ENCODE measurements at places on chromosomes 16 and 17.

DNA sequence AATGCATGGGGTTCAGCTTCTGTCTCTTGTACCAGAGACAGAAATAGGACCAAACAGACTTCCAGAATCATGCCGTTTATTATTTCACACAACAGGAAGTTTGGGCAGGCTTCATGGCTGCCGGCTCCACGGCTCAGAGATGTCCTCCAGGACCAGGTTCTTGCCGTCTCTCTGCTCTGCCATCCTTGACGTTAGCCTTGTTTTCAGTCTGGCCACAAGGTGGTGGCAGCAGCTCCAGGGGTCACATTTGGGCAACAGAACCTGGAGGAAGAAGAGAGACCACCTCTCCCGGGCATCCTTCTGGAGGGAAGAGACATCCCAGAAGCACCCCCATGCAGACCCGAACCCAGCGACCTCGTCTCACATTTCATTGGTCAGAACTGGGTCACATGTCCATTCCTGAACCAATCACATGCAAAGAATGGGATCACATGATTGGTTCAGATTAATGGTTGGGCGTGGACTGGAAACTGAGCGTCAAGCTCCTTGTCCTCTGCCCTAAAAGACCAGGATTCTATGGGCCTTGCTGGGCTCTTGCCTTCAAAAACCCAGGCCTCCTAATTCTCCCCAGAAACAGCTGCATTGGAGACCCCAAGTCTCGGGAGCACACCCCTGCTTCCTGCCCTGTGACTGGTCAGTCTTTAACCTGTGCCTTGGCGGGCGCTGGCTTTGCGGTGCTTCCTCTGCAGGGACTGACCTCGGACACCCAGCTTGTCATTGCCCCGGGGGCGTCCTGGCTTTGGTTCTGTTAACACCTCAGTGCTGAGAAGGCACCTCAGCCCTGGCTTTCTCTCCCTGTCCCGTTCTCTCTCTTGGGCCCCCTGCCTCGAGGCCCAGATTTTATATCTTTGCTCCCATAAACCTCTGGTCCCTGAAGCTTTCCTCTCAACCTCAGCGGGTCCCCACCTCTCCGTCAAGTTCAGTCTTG, 63.3 kb downstream of the IRF8 start:
- ATAC-seq = no peak

- ATAC-seq = no peak
Measured at GRCh38 chr17:80949451-80950421, 41.9 kb upstream of the CHMP6 start.

DNA sequence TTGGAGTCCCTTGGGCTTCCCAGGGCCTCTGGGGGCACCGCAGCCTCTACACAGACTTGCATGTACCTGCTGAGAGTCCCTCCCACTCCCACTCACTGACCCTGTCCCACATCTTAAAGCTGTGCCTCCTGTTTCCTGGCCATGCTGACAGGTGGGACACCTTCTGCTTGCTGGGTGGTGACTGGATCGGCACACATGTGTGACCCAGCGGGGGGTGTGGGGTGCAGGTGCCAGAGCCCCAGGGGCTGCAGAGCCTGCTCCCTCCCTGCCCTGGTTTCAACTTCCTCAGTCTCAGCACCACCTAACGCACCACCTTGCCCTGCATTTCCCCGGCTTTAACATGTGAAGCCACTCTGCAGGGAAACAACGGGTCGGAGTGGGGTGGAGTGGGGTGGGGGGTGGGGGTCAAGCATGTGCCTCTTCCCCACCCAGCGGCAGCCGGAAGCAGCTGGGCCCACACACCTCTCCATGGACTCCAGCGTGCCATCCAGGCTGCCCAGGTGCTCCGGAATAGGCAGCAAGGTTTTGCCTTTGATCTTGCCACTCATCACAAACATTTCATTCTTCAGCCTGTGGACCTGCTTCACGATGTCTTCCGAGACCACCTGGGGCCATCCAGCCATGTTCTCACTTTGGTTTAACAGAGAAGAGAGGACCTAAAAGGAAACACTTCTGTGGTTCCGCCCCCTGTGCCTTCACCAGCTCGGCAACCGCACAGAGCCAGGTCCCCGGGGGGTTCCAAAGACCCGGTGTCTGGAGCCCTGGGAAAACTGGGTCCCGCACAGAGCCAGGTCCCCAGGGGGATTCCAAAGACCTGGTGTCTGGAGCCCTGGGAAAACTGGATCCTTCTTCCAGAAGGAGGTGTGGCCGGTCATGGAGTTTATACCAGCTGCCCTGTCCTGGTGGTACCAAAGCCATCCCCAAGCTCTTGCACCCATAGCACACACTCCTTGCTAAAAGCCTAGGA, 4.7 kb downstream of the DNAH17 start:
- no peak for ATAC-seq

GRCh38 chr17:64403881-64404460, 13.3 kb upstream of the PECAM1 start:
- ATAC-seq = no peak

- no peak for ATAC-seq
Measured at GRCh38 chr17:82080048-82080788, 14.6 kb upstream of the DUS1L start.

DNA sequence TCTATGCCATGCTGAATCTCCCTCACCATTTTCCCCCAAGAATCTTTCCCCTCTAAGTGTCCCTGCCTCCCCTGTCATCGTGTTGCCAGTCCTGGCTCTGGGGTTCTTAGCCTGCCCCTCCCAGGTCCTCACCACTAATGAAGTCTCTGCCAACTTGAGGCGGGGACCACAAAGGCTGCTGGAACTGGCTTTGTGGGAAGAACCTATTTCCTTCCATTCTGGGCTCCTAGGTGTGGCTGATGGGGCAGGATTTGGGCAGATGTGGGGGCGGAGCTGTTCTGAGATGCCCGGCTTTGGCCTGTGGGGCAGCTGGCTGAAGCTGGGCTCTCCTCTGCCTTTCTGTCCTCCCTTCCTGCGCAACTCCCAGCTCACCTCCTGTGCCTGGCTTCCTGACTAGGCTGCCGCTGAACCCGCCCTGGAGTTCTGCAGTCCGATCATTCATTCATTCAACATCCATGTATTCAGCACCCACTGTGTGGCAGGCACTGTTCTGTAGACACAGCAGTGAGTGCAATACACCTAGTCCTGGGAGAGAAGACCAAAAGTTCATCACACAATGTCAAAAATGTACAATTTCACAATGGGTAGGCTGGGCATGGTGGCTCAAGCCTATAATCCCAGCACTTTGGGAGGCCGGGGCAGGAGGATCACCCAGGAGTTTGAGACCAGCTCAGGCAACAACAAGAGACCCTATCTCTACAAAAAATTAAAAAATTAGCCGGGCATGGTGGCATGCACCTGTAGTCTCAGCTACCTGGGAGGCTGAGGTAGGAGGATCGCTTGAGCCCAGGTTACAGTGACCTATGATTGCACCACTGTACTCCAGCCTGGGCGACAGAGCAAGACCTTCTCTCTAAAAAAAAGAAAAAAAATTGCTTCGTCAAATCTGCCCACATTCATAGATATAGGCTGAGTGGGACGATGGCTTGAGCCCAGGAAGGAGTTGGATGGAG, 1.9 kb upstream of the SNN start:
- no peak for ATAC-seq

DNA sequence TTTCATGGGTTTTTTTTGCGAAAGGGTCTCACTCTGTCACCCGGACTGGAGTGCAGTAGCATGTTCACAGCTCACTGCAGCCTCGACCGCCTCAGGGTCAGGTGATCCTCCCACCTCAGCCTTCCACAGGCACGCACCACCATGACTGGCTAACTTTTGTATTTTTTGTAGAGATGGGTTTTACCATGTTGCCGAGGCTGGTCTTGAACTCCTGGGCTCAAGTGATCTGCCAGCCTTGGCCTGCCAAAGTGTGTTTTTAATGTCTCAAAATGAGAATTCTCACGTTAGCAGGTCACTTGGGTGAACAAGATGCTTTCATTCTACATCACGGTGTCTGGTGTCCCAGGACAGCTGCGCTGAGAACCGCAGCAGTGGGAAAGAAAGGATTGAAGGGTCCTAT, 3.2 kb downstream of the FBXO31 start:
- no peak for ATAC-seq

GRCh38 chr16:65546353-65546791, 424.5 kb upstream of the CDH11 start:
- ATAC-seq = no peak

GRCh38 chr16:8880839-8881510, 1.2 kb upstream of the LITAFD start:
- ATAC-seq = no peak

- ATAC-seq = peak; percentile 79
Measured at GRCh38 chr16:23072084-23072599, 77.1 kb downstream of the USP31 start.

DNA sequence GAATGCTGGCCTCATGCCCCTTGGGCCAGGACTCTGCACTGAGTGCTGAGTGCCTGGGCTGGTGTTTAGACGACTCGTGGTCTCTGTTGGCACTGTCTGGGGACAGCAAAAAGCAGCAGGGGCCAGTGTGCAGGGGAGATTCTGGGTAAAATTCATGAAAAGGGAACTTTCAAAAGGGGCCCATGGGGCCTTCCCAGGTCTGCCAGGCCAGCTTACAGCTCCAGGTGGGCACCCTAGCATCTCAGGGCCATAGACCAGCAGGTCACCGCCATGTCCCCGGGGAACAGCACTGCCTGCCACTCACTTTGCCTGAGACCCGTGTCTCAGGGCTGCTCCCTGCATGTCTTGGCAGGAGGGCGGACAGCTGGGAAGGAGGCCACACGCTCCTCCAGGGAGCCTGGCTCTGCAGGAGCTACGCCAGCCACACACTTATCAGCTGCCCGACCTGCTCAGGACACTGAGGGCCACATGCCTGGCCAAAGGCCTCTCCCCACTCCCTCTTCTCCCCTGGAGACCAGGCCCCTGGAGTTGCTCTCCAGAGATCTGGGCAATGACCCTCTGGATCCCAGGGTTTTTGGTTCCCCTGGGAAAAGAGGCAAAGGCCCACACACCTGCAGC, 8.8 kb upstream of the FASN start:
- ATAC-seq = peak; percentile 4

DNA sequence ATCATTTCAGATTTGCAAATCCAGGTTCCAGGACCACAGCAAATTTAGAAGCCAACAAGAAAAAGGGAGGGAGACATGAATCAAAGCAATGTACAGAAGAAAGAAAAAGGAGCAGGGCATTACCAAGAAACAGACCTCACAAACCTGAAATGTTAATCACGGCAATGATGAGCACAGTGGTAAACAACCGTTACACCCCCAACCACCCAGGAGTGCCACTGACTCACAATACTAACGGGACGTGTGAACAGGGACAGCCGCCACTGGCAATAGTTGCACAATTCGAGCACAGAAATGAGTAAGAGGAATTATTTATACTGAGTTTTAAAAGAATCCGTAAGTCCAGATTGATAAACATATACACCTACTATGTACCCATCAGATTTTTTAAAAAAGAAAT, 13.8 kb downstream of the USP22 start:
- ATAC-seq = peak; percentile 83

- no peak for ATAC-seq
Measured at GRCh38 chr16:89555265-89555664, 5.2 kb upstream of the RPL13 start.

- ATAC-seq = peak; percentile 94
Measured at GRCh38 chr17:27282054-27282551, 11.8 kb upstream of the WSB1 start.
